NCI-H2107 (cell line): ENCODE measurements at places on chromosomes 2 and 18.

DNA sequence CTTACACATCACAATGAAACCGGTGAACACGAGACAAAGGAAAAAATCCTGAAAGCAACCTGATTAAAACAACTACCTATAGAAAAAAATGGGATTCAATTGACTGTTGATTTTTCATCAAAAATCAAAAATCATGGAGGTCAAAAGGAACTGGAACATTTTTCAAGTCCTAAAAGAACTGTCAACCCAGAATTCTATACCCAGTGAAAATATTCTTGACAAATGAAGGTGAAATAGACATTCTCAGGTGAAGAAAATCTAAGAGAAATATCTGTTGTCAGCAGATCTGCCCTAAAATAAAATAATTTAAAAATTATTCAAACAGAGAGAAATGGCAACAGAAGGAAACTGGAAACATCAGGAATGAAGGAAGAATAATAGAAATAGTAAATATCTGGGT lies 38.9 kb downstream of the GAREM1 start:
- no peak for DNase-seq

DNA sequence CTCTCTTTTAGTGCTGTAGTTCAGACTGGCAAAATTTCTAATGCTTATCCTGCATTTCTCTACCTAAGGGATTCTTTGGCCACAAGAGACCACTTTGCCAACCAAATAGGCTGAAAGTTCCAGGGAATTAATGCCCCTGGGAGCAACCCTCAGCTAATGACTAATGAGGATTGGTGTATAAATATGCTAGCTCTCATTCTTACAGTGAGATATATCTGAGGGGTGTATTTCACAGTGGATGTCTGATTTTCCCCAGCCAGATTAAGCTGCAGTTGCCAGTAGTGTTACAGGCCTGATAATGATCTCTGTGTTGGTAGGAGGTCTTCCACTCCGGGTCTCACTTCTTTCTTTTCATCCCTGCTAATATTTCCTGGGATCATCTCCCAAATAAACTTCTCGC lies 90.4 kb downstream of the GULP1 start:
- DNase-seq: no peak

DNA sequence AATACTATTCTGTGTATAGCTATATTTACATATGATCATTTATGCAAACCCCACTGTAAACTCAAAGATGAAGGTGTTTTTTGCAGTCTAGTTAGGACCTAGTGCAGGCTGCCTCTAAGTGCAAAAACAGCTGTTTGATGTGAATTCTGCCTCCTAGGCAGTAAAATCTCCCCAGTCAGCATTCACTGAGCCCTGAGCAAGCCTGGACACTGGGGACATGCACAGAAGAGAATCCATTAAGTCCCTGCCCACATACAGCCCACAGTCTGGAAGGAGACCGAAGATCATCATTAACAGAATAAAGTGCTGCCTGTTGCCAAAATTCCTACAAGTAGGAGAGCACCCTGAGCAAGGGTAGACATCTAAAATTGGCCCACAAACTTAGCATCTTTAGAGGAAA lies 14.4 kb upstream of the BIN1 start:
- DNase-seq: no peak

- DNase-seq: no peak
These were observed 115.1 kb downstream of the CDH20 start for GRCh38 chr18:61448316-61448715.
